ENCODE measurements at places on chromosomes 2 and 18.
A peak's percentile ranks its signal among the peaks of the same experiment; 100 is the strongest.

DNA sequence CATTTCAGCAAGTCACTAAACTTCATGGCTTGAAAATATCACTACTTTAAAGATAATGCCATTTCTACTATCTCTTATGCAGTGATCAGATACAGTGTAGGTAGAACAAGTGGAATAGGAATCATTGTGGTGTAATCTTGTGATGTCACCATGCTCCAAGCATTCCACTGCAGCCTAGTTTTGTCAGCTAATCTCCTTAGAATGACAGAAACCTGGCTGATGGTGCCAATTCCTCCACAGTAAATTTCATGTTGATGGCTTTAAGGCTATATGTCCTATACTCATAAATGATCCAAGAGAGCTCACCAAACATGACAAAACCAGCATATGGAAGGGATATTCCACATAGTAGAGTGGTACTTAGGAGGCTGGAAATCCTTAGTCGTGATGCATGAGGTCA lies 184.9 kb downstream of the PDE1A start:
- no peak for DNase-seq

DNA sequence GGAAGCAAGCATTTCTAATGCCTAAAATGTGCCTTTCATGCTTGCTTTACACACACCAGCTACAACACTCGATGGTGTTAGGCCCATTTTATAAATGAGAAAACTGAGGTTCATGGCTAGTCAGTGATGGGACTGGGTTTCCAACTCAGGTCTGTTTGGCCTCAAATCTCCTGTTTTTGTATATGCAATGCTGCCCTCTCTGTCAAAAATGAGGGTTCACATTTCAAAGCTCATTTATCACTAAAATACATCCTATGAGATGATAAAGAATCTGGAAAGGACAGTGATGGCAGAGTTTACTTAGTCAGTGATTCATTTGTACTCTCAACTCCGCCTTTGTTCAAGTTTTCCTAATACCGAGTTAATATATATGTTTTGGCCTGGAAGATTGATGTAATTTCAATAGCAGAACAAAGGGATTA lies 92.3 kb downstream of the KCTD1 start:
- no peak for DNase-seq

- no peak for DNase-seq
Measured at GRCh38 chr2:74457129-74457548, 1.1 kb upstream of the WBP1 start.

GRCh38 chr2:225065882-225066281 lies 23.6 kb upstream of the DOCK10 start:
- peak; percentile 25 for DNase-seq

- DNase-seq, result no peak
Measured at GRCh38 chr2:231957913-231958763, 3.4 kb upstream of the DIS3L2 start.

- no peak for DNase-seq
Measured at GRCh38 chr18:78431606-78432005, 548.0 kb upstream of the SALL3 start.

DNA sequence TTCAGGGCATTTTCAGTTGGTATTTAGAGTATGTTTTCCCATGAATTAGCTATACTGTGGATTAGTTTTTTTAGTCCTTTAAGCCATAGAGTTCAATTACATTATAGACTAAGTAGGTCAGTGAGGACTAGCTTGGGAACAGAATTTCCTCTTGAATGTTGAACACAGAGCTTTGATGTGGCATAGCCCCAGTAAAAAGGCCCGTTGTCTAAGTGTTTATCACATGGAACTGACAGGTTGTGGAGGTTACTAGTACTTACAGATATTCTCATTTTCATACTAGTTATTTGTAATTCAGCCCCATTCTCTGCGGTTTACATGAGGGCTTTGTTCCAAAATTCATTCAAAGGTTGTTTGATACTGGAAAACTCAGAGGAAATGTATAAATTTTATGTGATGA lies 6.2 kb downstream of the INSIG2 start:
- DNase-seq, result peak; percentile 17

DNA sequence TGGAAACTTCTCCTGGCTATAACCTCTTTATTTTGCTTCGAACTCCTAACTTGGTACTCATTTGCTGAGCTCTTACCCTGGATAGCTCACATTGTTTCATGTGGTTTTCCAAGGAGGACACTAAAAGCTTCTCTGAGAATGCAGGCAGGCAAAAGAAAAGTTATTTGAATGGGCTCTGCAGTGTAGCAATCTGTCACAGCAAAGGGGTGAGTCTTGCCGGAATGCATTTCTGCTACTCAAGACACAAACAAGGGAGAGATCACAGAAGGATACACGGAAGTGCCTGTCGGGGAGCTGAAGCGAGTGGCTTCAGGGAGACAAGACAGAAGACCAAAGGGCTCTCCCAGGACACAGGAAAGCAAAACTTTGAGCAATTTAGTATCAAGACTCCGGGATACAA lies 265.4 kb downstream of the SS18 start:
- no peak for DNase-seq

- no peak for DNase-seq
Measured at GRCh38 chr18:59681521-59682004, 15.7 kb downstream of the CCBE1 start.

GRCh38 chr18:47184419-47185050 lies 8.4 kb upstream of the IER3IP1 start:
- no peak for DNase-seq

DNA sequence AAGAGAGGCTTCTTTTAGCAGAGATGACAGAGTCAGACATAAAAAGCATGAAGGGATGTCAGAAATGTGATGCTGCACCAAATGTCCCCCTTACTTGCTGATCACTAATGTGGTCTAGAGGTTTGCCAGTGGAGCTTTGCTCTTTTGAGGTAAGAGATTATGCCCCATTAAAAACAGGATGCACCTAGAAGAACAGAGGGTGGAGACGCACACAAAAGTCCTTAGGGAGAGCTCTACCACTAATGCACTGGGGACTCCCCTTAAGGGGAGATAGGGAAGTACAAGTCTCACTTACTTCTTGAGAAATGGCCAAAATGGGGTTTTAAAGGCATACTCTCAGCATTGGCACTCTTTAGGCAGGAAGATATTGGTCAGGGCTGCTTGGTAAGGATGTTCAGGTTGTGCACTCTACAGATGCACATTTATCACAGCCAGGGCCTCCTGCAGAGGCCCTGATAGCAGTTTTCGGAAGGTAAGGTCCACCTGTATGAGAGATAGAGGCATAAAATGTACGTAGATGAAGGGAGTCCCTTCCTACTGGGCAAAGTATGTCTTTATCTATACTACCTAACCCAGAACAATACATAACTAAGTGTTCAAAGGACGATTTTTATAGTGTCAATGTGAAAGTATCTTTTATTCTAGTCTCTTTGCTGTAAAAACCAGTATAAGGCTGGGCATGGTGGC lies 17.0 kb upstream of the SCYGR1 start:
- DNase-seq, result no peak

DNA sequence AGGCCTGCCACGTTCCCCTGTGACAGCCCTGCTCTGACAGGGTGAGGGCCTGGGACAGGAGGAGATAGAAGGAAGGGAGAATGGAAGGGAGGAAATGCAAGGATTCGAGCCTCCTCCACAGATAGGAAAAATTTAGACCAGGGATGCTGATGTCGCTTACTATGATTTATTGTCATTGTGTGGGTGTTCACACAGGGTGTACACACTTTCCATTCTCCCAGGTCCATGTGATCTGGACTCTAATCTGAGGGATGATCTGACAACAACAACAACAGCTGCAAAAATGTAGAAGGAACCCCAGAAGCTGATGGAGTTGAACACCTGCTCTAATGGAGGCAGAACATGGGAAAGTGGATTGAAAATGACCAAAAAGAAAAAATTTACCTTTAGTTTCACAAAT lies 231.7 kb upstream of the TNP1 start:
- DNase-seq, result no peak

DNA sequence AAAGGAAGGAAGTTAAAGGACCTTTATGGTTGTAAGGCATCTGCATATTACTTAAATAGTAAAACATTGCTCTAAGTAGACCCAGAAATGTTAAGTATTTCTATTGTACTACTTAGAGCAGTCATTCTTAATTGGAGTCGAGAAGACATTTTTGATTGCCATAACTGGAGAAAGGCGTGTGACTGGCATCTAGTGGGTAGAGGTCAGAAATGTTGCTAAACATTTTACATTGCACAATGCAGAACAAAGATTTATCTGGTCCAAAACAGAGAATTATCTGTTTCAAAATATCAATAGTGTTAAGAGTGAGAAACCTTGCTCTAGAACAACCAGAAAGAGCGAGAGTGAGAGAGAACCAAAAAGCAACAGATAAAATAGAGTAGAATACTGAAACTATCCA lies 23.3 kb upstream of the ROCK1 start:
- DNase-seq, result peak; percentile 8

Measured in CD4-positive, CD25-positive, alpha-beta regulatory T cell (primary cell).